ENCODE measurements at places on chromosomes 4 and X.

DNA sequence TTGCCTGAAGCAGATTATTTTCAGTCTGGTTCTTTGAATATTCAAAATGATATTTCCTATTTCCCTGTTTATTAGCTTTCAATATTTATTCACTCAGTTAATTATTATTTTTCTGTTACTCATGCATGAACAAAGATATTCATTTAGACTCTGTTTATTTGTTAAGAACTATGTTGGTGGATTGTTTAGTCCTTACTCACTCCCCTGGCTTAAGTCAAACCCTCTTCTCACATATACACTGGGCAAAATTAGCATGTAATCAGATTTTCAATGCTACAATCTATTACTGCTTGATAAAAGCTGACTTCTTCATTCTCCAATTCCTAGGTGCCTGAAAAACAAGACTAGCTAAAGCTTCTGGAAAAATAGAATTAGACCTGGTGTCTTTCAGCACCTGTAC, 335.8 kb downstream of the FAT4 start:
- no peak for DNase-seq

DNA sequence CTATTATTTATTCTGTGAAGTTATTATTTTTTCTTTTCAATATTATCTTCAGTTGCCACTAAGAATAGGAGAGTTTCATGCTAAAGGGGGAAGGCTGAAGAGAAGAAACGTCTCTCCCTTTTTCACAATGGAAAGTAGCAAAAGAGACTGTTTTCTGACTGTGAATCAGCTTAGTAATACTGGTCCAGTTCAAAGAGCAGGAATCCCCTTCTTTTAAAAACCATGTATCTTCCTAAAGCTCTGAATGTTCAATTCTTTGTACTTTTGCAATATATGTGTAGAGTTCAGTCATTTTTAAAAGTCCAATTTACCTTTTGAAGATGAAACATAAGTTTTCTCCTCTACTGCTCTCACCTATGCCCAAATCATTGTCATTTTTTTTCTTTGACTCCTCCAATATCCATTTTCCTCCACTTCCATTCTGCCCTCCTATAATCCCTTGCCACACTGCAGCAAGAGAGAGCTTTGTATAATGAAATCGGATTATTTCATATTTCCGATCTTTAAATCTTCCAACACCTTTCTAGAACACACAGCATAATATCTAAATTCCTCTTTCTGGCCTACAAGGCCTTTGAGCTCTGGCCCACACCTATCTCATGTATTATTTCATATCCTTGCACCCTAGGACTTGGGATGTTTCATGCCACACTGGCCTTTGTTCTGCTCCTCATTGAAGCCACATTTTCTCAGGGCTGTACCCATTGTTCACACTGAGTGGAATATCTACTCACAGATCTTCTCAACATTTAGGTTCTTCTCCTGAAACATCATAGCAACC, 195.3 kb downstream of the CAMK2D start:
- no peak for DNase-seq

GRCh38 chrX:106899276-106899675, 3.9 kb downstream of the RIPPLY1 start:
- no peak for DNase-seq

- DNase-seq: no peak
These were observed 338.1 kb upstream of the SLIT2 start for GRCh38 chr4:19913650-19914049.

GRCh38 chr4:3388471-3389232, 53.1 kb upstream of the HGFAC start:
- DNase-seq: no peak

DNA sequence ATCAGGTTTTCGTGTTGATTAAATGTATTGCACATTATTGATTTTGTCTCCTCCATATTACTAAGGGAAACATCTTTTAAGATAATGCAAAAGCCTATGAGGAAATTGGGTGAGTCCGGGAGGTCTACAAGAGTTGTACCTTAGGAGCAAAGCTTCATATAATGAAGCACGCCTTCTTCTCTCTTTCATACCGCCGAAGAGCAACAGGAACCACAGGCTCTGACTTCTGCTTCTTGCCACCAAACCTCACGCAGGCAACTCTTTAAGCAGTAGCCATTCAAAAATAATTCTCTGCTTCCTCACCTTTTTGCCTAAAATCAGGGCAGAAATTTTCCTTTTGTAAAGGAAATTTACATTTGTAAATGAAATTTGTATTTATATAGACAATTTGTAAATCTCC, 139.6 kb downstream of the SPRY1 start:
- DNase-seq: no peak

GRCh38 chr4:4720646-4721045, 138.8 kb upstream of the MSX1 start:
- no peak for DNase-seq

- DNase-seq: no peak
These were observed 29.9 kb upstream of the UBE2NL start for GRCh38 chrX:143854006-143854405.

DNA sequence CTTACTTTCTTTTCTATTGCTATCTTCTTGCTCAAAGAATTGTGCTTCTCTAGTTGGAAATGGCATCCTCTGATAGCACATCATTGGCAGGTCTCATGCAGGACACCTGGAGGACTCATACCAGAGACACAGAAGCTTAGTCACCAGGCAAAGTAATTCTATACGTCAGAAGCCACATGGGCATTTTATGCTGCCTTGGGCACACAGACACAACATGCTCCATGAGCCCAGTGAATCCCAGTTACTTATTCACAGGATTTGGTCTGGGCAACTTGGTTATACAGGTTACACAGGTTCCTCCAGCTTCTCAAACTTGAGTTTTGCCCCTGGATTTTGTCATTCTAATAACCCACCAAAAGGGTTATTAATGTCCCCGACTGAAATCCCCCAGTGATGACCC, 7.1 kb downstream of the RASSF6 start:
- no peak for DNase-seq

- DNase-seq: no peak
These were observed 161.0 kb upstream of the ANKRD50 start for GRCh38 chr4:124873361-124874171.
